Naive thymus-derived CD8-positive, alpha-beta T cell (primary cell): ENCODE measurements at places on chromosomes 5 and 9.

GRCh38 chr9:98909935-98910334 lies 33.8 kb upstream of the COL15A1 start:
- no peak for DNase-seq

DNA sequence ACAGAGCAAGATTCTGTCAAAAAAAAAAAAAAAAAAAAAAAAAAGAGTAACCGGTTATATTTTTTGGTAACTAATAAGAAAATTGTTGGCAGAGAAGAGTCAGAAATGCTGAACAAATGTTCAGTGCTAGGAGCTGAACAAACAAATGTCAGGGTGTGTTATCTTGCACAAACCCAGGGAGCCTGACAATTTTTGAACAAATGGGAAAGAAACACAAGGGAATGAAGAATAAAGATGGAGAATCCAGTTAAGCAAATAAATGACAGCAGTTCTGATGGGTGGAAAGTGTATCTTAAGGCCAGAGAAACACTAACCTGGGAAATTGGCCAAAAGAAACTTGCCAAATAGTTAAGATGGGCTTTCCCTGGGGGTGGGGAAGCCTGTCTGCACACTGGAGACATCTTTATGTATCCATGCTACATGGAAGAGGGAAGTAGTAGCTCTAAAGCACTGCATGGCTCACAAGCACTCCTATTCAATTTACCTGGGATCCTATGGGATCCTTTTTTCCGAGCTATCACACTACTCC lies 23.7 kb downstream of the KLHL3 start:
- no peak for DNase-seq

- DNase-seq: no peak
These were observed 5.5 kb upstream of the MATR3 start for GRCh38 chr5:139287890-139288635.

GRCh38 chr9:113350937-113351336 lies 1.6 kb downstream of the BSPRY start:
- DNase-seq: peak; percentile 21

- no peak for DNase-seq
These were observed 34.8 kb downstream of the ADAMTS12 start for GRCh38 chr5:33857037-33857436.

- no peak for DNase-seq
These were observed 64.8 kb upstream of the ADCY2 start for GRCh38 chr5:7331131-7331530.

GRCh38 chr5:142743592-142744441 lies 26.4 kb upstream of the ARHGAP26 start:
- no peak for DNase-seq

DNA sequence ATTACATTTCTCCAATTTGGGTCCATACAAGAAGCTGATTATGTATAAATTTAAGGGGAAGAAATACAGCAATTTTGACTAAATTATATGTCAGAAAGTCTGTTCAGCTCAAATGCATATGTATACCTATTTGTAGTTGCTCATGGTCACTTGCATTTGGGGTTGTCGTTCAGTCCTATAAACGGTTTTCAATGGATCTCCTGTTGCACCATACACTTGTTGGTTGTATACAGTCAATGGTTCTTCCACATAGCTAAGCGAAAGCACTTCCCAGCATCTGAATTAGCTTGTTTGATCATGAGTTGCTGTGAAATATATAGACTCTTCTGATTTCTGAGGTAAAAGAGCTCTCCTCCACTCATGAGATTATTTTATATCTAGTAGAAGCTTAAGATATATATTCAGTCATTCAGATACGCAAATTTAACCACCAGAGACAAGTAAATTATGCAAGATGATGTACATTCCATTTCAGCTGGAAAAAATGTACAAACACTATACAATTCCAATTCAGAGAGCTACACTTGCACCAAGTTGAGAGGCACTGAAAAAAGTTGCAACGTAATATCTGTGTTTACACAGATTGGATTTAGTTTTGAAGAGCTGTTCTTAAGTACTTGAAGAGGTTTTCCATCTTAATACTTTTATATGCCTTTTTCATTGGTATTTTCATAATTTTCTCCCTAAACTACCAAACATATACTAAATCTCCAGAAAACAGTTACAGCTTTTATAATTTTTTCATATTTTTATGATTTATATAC lies 64.4 kb upstream of the POU5F2 start:
- DNase-seq: no peak

DNA sequence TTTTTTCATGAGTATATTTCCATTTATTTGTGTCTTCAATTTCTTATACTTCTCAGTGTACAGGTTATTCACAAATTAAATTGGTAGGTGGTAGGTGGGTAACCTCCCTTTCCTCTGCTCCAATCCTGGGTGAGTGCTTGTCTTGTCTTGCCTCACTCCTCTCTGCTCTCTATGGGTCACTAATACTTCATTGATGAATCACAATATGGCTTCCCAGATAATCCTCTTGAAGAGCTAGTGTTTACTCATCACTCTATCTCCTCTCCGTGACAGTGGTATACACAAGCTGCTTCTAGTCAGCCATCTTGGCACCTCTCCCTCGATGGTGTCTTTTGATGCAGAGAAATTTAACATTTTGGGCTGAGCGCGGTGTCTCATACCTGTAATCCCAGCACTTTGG lies 331.8 kb upstream of the NMUR2 start:
- no peak for DNase-seq

GRCh38 chr9:4581035-4581760 lies 80.9 kb upstream of the PLPP6 start:
- no peak for DNase-seq

GRCh38 chr5:60503771-60504170 lies 196.2 kb downstream of the DEPDC1B start:
- no peak for DNase-seq

- no peak for DNase-seq
These were observed 332.3 kb downstream of the PLK2 start for GRCh38 chr5:58127255-58128220.

DNA sequence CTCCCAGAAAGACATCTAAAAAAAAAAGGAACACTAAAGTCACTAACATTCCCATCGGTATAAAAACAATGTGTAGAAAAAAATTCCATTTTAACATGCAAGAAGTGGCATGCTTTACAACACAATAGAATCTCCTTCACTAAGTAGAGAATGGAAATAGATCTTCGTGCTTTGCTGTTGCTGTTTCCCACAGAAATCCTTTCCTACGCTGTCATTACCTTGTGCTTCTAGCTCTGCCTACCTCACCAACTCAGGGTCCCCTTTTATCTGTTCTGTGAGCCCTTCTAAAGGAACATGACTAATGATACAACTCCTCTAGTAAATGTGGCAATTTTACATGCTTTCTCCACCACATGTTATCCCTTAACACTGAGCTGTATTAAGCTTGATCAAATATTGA lies 202.9 kb downstream of the MCTP1 start:
- no peak for DNase-seq

DNA sequence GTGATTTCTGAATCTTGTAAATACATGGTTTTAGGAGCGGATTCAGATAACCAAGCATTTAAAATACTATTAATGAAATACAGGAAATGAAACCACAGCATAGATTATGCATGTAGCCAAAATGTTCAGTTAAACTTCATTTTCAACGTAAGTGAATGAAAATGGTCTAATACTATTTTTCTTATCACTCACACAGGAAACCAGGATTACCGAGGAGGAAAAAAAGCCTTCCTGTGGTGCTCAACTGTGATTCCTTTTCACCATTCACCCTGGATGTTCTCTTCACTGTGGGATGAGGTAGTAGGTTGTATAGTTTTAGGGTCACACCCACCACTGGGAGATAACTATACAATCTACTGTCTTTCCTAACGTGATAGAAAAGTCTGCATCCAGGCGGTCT lies 83.4 kb upstream of the ZNF169 start:
- no peak for DNase-seq

DNA sequence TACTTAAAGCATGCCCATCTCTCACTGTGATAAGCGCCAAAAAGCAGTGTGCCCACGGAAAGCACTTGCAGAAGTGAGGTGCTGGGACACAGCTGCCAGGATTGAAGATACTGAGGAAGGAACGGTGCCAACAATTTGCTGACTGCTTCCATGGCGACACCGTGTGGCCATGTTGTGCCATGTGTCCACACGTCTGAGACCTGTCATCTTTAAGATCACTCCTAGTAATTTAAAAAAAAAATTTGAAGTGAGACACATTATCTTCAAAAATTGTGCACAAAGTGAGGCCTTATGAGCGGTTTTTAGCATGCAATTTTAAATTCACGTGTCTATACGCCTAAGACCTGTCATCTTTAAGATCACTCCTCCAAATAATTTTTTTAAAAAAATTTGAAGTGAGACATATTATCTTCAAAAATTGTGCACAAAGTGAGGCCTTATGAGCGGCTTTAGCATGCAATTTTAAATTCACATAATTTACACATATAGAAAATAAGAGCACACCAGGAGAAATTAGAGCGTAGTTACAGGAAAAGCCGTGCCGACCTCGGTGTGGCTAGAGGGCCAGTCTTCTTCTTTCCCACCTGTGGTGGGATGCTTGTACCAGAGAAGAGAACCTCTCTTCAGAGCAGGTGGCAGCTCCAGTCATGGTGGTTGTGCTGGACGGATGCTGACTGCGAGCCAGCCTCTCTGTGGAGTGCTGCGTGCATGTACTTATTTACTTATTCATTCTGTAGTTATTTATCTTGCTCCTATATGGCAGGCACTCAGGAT lies 21.4 kb upstream of the FLT4 start:
- peak; percentile 27 for DNase-seq

GRCh38 chr9:92720807-92721535 lies 43.7 kb downstream of the BICD2 start:
- DNase-seq: no peak

DNA sequence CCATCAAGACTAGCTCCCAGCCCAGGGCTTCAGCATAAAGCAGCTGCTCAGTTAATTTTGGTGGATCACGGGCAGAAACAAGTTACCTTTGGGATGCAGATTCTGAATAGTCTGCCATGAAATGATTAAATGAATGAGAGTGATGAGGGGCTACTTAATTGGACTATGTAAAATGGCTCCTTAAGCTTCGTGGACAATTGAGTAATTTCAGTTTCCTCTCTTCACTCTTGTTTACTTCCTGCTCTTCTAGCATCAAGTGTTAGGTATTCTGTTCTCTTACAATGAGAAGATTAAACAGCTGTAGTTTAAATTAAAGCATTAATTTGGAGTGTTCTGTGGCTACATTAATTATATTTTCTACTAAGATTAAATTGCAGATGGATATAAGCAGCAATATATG lies 28.1 kb downstream of the PIK3R1 start:
- DNase-seq: no peak

- DNase-seq: no peak
These were observed 174.9 kb upstream of the PAPPA start for GRCh38 chr9:115978659-115979096.

DNA sequence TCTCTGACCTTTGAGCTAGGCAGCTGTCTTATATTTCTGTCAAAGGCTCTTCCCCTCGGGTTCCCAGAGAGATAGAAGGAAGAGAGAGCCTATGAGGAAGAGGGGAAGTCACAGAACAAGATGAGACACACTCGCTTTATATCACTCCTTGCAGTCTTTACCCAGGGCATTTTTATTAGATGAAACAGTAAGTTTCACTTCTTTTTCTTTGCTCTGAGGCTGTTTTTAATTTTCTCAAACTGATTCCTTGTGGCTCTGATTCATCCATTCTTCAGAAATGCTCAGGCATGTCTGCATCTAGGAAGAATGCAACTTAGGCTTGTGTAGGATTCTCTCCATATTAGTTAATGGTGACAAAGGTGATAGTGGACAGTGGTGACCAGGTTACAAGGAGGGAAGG lies 132.9 kb upstream of the CHD1 start:
- DNase-seq: no peak

GRCh38 chr9:137720571-137721110 lies 101.8 kb downstream of the EHMT1 start:
- no peak for DNase-seq

DNA sequence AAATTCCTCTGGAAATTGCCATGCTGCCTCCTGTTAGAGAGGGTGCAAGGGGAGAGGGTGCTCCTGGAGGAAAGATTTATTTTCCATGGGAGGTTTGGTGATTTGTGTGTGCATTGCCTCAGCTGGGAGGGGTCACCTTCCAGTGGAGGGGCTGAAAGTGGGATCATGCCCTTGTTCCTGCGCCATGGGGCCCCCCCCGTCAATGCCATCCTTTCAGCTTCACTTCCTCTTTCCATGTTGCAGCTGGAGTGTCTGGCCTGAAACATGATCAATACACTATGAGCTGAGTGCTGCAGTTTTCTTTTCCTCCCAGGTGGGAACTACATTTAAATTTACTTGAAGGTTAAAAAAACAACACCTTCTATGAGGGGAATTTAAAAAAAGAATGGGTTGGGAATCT lies 176.8 kb downstream of the MELK start:
- no peak for DNase-seq

- DNase-seq: peak; percentile 40
These were observed 25.7 kb downstream of the PDGFRB start for GRCh38 chr5:150129813-150130492.

DNA sequence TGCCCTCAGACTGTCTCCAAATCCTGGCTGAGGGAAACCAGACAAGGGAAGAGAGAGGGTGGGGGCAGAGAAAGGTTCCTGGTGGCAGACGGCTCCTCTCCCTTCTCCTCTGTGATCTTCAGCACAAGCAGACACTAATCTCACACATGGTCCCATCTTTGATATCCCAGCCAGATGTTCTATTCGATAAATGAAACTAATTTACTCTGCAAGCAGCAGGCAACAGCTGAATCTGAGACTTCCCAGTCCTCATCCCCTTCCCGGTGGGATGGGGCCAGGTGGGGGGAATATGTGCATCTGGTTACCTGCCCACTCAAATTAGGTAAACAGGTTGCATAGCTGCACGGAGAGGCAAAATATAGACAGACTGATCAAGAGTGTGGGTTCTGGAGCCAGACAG lies 208.9 kb upstream of the PANK3 start:
- DNase-seq: no peak

GRCh38 chr5:134124289-134125038 lies 10.0 kb downstream of the TCF7 start:
- DNase-seq: peak; percentile 53

DNA sequence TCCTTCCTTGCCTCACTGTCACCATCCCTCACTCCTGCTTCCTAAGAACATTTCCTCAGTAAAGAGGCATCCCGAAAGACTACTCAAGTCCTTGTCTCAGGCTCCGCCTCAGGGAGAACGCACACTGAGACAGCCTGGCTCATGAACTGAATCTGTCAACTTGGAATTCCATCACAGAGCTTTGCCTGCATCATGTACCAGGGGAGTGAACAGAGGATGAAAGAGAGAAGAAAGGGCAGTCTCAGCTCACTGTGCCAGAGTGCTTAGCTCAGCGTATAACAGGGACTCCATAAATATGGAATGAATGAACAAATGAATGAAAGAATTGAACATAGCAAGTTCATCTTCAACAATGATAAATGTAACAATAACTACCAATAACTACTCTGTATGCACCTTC lies 68.7 kb upstream of the SLC1A3 start:
- no peak for DNase-seq

GRCh38 chr5:103244398-103244797 lies 14.2 kb upstream of the MACIR start:
- no peak for DNase-seq

DNA sequence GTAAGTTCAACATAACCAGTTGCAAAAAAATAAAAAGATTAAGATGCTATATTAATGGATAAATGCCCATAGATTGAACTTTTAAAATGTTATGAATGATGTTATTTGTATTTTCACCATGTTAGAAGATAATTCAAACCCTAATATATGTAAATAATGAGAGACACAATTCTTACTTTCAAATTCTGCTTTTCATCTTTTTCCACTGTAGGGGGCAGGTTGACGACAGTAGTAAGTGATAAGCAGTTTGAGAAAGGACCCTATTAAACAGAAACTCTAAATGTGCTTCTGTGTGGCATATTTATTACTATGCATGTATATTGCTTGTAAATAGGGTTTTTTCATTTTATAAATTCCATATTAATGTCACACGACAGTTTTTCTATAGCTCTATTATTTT lies 591.1 kb downstream of the SEMA5A start:
- no peak for DNase-seq

GRCh38 chr9:123360161-123361085 lies 4.4 kb downstream of the CRB2 start:
- peak; percentile 59 for DNase-seq
